ENCODE measurements at places on chromosomes 11 and 22.

GRCh38 chr11:2728128-2728662 is 28.4 kb upstream of the KCNQ1OT1 start:
- DNase-seq: no peak

DNA sequence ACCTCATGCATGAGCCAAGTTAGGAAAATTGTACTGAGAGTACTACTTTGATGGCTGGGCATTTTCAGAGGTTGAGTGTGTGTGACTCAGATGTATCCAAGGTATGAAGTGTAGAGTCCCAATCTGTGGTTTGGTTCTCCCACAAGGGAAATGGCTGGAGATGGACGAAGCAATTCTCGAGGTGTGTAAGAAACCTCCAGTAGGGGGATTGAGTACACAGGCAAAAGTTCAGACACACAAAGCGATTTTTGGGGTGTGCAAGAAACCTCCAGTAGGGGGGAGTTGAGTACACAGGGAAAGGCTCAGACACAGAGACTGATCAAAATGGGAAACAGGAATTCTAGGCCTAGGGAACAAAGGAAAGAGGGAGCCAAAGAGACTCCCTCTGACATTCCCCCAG is 1536.3 kb downstream of the FAM181B start:
- no peak for DNase-seq

- no peak for DNase-seq
Observed at GRCh38 chr11:14583252-14584034, 60.2 kb upstream of the PDE3B start.

GRCh38 chr11:61507962-61508861 is at the start of gene LRRC10B:
Gene LRRC10B, plus strand, starts transcription at chr11:61508749. Its CDS starts 250 bp downstream, at chr11:61508999.
- no peak for DNase-seq

- DNase-seq: no peak
Observed at GRCh38 chr11:134978388-134979088, 566.5 kb upstream of the B3GAT1 start.

DNA sequence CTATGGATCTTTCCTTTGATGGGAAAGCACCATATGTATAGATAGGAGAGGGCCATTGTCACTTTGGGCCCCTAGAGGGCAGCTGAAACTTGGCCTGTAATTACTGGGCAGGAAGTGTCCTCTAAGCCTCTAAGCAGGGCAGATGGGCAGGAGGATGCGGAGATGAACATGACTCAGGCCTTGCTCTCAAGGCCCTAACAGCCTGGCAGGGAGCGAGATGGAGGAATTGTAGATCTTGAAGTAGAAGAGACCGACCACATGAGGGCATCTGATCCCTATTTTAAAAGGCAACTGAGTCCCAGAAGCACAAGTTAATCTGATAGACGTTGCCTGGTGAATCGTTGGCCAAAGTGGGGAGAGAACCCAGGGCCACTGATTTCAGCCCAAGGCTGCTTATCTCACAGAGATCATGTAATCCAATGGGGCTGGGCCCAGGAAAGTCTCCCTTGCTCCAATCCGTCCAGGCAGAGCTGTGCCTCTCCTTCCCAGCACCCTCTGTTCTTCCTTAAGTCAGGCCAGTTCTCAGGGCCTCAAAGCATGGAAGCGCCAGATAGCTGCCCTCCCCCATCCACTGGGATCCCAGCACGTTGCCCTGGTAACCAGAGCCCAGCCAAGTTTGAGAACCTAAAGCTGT is 2.5 kb upstream of the SEPTIN3 start:
- no peak for DNase-seq

DNA sequence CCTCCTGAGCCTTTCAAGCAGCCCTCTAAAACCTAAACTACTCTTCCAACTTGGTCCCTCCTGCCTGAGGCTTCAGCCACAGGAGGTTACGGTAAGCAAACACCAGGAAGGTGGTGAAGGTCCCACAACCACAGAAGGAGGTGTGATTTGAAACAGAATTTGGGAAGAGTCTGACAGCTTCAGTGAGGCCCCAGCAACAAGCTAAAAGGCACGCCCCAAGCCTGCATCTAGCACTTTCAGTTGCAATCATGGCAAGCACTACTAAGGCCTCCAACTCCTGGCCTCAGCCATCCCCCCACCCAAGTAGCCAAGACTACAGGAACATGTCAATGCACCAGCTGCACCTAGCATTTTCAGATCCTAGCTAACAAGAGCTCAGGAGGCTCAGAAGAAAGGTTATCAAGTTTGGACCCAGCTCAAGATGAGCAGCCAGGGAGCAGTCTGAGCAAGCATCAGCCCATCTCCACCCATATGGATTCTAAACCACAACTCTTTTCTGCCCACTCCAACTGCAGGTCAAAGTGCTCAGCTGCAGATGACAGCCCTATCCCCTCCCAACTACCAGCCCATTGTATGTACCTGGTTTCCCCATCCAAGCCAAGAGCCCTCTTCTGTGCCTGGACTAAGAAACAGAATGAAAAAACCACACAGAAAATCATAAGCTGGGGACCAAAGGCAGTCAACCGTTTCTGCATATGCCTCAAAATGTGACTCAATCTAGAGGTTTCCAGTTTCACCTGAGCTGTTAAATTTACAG is 10.4 kb upstream of the AHNAK start:
- DNase-seq: no peak

DNA sequence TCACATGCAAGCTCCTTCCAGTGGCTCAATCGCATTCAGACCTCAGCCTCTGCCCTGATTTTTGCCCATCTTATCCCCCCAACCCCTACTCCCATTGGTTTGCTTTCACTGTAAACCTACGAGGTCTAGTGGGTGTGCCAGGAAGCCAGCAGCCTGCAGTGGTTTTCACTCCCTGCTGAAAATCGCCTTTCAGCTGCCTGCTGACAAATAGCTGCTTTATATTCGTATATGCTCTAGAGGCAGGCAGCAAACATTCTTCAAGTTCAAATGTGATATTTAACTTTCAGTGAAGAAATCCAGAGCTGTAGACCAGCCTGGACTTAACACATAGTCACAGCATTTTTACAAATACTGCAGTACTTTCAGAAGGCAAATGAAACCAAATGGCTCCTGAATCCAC is 92.8 kb upstream of the APOA1 start:
- DNase-seq: no peak

GRCh38 chr22:50227579-50228215 is 17.1 kb downstream of the TUBGCP6 start:
- no peak for DNase-seq

DNA sequence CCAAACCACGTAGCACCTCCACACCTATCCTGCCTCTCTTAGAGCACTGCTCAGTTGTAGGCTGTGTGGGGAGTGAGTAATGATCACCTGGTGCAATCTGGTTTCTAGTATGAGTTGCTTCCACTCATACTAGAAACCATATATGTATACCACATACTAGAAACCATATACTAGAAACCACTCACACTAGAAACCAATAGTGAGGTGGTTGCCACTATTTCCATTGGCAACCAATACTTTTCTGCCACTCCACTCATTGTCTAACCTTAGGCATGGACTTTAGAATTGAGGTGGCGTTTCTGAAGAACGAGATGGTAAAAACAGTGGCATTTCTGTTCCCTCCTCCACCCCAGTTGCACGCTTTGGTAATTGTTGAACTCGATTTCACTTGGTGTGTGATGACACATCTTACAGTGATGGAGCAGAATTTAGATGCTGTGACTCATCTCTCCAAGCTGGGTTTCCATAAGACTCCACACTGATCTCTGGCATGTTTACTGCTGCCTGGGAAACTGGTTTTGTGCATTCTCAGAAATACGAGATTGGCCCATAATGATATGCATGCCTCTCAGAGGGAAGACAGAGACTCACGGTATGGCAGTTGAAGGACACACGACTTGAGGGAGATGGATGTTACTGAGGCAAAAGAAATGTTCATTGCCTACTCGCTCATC is 82.9 kb downstream of the KIRREL3 start:
- peak; percentile 66 for DNase-seq

DNA sequence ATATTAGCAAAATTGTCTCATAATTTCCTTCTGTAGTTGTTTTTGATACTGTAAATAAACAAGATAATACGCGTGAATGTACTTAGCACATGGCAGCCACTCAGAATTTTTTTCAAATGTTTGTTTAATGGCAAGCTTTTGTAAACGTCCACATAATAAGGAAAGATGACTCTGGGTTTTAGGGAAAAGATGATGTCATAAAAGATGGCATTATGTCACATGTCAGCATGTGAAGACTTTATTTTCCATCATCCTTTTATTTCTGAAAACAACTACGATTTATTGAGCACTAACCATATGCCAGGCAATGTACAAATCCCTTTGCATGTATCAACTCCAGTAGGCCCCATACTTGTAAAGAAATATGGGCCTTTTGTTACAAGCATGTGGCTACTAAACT is 139.9 kb downstream of the C11orf91 start:
- DNase-seq: no peak

DNA sequence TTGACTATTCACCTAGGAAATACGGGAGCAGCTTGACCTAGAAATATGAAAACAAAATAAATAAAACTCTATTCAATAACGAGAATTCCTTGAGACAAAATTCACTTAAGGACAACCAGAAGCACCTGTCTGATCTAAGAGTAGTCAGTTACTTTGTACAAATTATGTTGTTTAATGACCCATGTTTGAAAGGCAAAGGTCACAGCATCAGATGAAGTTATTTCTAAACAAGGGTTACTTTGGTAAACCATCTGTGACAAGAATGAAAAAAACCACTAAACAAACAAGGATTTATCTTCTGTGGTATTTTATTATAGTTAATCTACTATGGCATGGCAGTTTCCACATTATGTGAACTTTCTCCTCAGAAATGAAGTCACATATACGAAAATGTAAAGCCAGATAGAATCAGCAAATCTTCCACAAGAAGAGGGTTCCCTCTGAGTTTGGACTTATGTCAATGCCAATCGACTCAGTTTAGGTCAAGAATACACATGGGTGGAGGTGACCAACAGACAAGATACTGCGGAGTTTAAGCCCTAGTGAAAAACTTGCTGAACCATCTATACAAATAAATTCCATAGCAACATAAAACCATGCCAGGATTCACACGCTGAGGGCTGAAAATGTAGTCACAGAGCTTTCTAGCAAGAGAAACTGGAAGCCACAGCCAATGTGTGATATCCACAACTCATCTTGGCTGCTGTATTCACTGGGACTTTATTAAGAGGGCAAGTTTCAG is 53.4 kb downstream of the NCAPD3 start:
- DNase-seq: no peak

DNA sequence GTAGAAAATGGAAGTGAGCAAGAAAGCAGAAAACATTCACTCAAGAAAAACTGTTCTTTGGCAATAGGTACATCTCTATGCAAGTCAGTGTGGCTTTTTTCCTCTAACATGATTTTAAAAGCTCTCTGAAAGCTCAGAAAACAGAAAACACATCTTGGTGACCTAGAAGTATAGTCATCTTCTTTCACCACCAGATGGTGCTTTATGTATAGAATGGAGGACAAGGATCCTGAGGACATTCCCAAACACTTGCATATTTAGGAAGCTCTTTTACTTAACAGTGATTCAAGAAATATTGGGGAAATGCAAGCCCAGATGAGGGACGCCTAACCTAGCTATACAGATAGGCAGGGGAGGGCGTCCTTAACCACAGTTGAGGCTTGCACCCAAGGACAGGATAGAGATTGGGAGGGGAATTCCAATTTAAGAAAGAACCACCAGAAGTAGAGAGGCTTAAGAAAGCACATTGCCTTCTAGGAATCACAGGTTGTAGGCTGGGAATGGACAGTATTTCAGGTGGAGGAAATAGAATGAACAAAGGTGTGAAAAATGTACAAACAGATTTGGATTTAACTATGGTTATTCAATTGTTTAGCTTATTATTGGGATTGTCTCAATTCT is 13.8 kb upstream of the CCDC81 start:
- no peak for DNase-seq

DNA sequence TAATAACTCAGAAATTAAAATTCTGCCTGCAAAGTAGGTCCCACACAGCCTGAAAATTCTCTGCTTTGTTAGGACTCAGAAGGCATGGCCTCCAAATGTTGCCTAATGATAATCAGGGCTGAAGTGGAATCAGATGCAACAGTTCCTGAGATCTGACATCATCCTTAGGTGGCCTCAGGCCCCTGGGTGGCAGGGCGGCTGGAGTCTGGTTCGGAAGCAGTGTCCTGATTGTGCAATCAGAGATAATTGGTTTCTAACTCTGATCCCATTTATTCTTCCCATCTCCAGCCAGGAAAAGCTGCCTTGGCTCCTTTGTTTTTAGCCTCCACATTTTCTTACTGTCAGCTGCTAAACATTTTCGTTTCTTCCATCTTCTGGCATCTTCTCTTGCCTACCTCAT is 399.3 kb downstream of the OPCML start:
- DNase-seq: no peak

GRCh38 chr11:112548641-112549040 is 288.0 kb upstream of the PLET1 start:
- DNase-seq: no peak

DNA sequence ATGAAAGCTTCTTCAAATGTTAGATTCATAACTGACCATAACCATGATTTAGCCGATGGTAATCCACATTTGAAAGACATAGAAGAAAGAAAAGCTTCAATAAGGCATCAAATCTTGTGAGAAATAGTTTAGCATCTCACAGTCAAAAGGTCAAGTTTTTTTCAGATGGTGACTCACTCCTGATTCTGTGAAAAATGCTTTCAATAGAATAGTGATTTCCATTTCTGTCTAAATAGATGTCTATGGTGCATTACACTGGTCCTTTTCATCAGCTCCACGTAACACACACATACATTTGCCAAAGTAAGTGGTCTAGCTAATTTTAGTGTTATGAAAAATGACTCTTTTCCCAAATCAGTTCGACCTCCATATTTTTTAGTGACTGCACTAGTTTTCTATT is 139.2 kb downstream of the LRRC4C start:
- DNase-seq: no peak

DNA sequence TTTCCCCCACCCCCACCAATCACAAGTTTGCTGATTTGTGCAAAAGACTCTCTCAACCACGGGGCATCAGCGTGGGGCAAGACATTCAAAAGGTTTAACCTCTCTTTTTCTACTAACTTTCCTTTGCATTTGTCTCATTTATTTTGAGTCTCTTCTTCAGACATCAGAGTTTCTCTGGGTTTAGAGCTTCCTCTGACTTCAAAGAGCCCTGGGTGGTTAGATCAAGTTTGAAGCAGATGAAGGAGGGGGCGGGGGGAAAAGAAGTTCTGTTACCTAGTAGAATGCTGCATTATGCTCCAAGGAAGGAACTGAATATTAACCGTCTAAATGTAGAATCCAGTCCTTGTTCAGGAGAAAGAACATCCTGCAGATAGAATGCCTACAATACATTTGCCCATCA is 24.5 kb downstream of the GAS2 start:
- no peak for DNase-seq

DNA sequence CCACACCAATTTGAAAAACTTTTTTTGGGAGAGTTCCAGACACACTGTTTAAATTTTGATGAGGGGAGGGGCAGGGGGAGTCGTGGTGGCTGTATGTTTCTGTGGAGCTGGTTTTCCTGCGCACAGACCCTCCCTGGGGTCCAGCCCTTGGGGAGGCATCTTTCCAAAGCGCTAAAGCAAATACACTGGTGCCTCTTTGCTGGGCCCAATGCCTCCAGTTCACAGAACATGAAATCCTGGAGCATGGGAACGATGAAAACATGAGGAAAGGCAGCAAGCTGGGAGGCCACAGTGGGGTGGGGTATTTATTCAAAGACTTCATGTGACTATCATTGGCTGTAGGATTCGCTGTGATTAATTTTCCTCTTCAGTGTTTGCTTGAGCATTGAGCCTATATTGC is 135.3 kb downstream of the CCDC34 start:
- no peak for DNase-seq

- DNase-seq: no peak
Observed at GRCh38 chr11:123251657-123252344, 56.8 kb upstream of the CLMP start.

Data from SJSA1 (cell line).